ENCODE measurements at places on chromosomes 12 and 14. TPM values are rescaled to one million over a fixed set of nuclear protein-coding genes. Genes with fewer than 3 reads are reported as not detected.

DNA sequence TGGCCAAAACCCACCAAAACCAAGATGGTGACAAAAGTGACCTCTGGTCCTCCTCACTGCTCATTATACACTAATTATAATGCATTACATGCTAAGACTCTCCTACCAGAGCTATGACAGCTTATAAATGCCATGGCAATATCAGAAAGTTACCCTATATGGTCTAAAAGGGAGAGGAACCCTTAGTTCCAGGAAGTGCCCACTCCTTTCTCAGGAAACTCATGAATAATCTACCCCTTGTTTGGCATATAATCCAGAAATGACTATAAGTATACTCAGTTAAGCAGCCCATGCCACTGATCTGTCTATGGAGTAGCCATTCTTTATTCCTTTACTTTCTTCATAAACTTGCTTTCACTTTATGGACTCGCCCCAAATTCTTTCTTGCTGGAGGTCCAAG lies 43.0 kb upstream of the FUT8 start:
- no peak for ATAC-seq

Gene ADAMTS20
- not detected for total RNA-seq

- ATAC-seq: no peak
Measured at GRCh38 chr14:61644834-61645233, 50.5 kb upstream of the HIF1A start.

DNA sequence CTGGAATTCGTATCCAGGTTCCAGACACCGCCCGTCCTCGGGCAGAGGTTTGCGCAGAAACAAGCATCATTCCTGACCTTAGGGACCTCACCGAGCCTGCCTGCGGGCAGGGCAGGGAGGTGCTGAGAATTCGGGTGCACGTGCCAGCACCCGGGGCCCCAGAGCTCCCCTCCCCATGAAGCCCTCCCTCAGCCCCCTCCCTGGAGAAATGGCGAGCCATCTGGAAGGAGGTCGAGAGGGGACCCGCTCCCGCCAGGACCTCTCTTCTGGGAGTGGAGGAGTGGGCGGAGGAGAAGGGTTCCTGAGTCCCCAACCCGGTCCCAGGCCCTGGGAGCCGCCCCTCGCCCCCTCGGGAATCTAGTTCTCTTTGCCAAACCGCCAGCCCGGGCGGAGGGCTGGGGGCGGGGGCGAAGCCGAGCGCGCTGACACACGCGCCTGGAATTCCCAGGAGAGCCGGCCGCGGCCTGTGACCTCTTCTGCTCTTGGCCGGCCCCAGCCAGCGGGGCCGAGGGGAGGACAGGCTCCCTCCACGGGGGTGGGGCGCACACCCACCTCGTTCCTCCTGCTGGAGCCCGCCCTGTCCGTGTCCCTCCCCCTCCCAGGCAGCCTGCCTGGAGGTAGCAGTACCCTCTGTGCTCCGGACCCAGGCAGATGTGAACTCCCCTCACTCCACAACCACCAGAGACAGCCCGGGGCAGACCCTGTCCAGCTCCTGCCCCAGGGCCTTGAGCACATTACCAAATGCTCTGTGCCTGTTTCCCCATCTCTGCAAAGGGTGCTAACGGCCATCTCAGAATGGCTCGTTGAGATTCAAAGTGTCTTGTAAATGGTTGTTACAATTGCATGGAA lies 23.0 kb upstream of the GPR132 start:
- peak; percentile 32 for ATAC-seq

DNA sequence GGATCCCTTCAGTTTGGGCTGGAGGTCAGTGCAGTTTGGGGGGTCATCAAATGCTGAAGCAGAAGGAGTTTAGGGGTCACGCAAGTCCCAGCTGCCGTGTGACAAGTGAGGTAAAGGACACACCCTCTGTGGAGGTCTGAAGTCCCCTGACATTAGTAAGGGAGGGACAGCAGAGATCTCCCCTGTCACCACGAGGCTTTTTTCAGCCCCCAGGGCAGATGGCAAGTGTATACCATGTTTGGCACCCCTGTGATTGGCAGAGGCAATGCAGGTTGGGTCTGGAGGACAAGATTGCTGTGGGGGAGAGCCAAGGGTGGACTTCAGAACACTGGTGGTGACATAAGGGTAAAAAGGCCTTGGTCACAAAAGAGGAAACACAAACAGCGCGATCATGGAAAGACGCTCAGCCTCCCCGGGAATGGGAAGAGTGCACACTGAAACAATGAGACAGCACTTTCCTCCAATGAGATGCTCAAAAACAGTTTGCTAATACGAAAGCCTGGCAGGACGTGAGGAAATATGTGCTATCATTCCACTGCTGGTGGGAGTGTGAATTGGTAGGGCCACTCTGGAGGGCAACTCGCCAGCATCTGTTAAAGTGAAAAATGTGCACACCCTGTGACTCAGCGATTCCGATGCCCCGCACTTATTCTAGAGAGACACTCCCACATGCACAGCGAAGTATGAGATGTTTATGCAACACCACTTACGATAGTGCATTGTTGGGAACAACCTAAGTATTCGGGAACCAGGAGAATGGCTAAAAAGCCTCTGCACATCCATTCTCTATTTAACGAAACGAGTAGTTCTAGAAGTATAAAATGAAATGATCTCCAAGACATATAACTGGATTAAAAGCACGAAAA lies 14.4 kb upstream of the CD27 start:
- peak; percentile 97 for ATAC-seq

- no peak for ATAC-seq
Measured at GRCh38 chr12:132292328-132293319, 36.8 kb downstream of the GALNT9 start.

Gene LALBA
- not detected for total RNA-seq

GRCh38 chr12:7994731-7995205 lies 37.7 kb upstream of the FOXJ2 start:
- peak; percentile 57 for ATAC-seq

Gene OR8S1
- not detected for total RNA-seq

Gene ZDHHC22
- total RNA-seq: 0.12 TPM

DNA sequence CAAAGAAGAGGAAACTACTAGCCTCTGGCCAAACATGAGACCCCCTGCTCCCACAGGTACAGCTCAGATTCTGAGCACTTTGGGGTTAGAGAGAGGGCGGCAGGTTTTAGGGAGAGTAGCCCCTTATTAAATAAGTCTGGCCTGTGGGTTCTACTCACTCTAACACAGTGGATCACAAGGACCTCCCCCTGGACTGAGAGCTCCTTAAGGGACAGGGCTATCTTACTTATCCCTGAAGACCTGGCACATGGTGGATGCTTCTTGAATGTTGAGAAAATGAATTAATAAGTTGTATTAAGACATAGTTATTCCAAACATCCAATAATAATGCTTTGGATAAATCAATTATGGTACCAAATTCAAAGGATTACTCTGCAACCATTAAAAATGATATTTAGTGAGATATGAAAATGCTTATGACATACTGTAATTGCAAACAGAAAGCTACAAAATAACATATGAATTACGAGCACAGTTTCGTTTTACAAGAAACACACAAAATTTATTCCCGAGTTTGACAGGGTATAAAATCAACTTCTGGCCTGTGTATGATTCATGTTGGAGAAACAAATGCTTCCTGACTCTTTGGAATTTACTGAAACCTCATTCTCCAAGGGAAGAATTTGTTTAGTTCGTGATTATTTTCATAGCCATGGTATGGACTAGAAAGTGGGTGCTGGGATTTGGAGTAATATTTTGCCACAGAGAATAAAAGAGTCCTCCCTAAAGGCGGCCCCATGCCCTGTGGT lies 59.3 kb upstream of the BDKRB2 start:
- no peak for ATAC-seq

Gene MMAB
- total RNA-seq: 22.3 TPM

DNA sequence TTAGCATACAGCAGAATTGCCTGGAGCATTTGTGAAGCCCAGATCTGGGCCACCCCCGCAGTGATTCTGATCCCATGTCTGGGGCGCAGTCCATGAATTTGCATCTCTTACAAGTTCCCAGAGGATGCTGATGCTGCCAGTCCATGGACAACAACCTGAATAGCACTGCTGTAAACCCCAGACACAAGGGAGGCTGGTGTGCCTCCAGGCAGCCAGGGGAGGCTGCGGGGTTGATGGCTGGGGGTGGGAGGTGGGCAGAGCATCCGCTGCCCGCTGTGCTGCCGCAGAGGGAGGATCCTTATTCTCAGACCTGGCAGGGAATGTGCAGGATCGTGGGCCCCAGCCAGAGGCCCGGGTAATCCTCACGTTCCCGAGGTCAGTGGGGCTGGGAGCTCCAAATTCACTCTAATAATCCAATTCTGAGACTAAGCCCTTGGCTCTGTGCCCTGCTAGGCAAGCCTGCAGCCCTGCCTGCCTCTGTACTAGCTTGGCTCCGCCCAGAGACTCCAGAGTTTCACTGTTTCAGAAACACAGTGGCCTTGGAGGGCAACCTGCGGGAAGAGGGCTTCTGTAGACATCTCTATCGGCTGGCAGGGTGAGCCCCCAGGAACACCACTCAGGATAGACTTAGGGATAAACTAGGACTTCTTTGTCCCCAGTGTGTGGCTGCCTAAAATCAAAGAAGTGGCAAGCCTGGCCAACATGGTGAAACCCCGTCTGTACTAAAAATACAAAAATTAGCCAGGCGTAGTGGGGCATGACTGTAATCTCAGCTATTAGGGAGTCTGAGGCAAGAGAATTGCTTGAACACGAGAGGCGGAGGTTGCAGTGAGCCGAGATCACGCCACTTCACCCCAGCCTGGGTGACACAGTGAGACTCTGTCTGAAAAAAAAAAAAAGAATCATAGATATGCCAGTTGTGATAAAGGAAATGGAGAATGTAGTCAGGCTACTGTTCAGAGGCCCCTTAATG lies 17.8 kb upstream of the MLEC start:
- peak; percentile 36 for ATAC-seq

DNA sequence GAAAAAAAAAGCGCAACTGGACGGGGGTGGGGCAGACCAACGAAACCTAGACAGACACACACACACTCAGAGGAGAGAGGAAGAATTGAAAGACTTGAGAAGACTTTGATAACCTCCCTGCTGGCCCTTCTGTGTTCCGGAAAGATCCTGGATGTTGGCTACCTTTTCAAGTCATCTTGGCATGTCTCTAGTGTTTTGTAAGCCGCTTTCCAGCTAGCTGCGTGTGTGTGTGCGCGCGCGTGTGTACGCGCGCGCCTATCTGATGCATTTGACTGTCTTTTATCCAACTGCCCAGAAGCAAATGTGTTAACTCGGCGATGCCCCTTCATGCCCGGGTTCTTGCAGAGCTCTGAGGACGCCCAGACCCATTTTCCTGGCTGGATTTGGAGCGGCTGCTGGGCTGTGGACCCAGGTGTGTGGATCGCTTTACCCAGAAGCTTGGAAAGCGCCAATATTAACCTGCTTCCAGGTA lies 664 bp downstream of the LRFN5 start:
- no peak for ATAC-seq

Gene SLC6A15
- 0.54 TPM for total RNA-seq

- ATAC-seq: no peak
Measured at GRCh38 chr12:107101651-107102050, 8.3 kb upstream of the CRY1 start.

GRCh38 chr12:18400186-18400585 lies 138.9 kb downstream of the PIK3C2G start:
- no peak for ATAC-seq

GRCh38 chr14:54786838-54787237 lies 115.8 kb downstream of the GCH1 start:
- ATAC-seq: no peak

Gene TGM1
- 9.0 TPM for total RNA-seq

GRCh38 chr14:54840798-54841197 lies 61.8 kb downstream of the GCH1 start:
- ATAC-seq: no peak
